Activated naive CD4-positive, alpha-beta T cell (primary cell): ENCODE measurements at places on chromosomes 7 and 10.

DNA sequence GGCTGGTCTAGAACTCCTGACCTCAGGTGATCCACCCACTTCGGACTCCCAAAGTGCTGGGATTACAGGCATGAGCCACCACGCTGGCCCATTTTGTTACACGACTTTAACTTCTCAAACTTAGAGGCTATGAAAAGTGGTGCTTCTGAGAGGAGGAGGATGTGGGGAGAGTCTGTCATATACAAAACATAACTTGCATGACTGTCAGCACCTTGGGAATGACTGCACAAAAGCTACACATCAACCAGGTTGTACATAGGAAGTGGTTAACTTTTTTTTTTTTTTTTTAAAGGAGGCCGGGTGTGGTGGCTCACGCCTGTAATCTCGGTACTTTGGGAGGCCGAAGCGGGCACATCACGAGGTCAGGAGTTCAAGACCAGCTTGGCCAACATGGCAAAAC, 43.4 kb upstream of the GSDME start:
- DNase-seq = no peak

DNA sequence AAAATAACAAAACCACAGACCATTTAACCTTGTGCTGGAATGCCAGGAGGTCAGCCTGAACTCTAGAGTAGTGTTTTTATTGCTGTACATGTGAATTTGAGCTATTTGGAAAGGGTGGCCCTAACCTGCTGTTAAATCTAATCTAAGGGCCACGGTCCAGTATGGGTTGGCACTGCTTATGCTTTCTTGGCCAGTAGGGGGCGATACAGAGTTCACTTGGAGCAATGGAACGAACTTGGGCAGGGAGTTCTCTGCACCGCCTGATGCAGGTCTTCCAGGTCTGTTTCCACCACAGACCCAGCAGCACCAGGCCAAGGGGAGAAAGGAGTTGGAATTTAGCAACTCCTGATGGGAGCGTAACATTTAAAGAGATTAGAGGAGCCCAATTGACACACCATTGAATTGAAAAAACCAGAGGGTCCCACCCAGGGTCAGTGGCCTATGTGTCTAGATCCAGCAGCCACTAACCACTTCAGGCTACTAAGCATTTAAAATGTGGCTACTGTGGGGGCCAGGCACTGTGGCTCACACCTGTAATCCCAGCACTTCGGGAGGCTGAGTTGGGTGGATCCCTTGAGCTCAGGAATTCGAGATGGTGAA, 75.7 kb upstream of the EFCAB10 start:
- DNase-seq = peak; percentile 22

DNA sequence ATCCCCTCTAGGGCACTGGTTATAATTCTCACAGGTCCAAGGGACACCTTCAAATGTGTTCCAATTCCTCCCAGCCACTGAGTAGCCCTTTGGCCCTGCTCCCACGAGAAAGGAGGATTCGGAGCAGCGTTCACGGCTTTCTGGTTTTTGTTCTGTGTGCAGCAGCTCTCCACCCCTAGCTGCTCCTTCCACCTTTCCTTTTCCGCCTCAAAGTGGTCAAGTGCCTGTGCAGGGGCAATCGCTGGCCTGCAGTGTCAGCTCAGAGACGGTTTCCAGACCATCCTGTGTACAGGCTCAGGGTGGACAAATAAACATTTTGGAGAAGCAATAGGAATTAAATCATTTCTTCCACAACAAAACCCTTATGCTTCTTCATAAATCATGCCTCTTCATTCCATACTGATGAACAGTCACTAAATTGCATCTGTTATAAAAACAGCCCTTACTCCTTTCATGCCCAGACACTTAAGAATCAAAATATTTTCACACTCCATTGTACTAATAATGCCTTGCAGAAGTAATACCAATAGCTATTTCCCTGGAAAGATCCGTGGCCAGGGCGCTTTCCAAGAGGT, 1.1 kb downstream of the KIAA1549 start:
- no peak for DNase-seq

- no peak for DNase-seq
Observed at GRCh38 chr10:47453141-47454007, 30.5 kb downstream of the ANXA8 start.

DNA sequence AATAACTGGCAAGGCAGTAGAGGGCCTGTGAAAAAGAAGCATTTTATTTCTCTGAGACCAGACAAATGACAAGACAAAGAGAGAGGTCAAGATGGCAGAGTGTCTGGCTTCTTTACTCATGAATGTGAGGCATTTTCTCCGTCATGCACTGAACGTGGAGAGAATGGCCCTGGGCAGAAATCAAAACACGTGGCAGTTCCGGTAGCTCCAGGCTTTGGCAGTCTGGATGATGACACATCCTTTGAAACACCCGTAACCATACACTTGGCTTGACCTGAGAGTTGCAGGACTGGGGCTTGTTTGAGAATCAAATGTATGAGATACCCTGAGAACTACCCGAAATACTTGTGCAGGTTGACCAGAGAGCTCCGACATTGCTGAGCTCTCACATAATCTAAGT, 537.6 kb downstream of the ACTR3B start:
- DNase-seq = no peak

GRCh38 chr10:62631241-62631640, 173.3 kb upstream of the ADO start:
- DNase-seq = no peak

- DNase-seq = no peak
Observed at GRCh38 chr10:42980553-42981357, 96.1 kb upstream of the RET start.

GRCh38 chr10:113627836-113628235, 36.0 kb downstream of the NRAP start:
- DNase-seq = no peak

DNA sequence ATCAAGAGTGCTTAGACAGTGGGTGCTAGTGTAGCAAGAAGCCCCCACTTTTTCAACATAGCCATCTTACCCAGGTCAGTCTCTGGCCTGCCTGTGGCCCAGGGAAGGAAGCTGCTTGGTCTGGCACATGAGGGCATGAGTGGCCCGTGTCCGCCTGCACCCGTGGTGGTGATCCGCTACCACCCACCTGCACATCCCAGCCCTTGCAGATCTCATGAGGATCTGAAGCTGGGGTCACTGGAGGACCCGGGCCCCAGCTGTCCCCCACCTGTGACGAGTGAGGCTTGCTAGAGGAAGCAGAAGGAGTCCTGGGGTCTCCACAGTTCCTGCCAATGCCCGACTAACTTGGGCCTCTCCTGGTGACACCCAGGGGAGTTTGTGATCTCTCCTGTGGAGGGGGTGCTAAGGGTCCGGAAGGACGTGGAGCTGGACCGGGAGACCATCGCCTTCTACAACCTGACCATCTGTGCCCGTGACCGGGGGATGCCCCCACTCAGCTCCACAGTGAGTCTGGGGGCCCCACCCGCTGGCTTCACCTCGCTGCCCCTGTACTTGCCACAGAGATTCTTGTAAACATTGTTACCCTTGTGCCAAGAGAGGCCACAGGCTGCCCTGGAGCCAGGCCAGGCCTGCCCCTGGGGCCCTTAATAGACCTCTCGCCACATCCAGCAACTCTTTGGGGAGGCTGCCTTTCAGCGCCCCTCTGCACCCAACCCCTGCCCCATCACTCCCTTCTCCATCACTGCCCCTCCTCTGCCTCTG, 10.8 kb upstream of the VSIR start:
- DNase-seq = no peak

GRCh38 chr10:71996592-71997371, 32.6 kb downstream of the CHST3 start:
- no peak for DNase-seq
